ENCODE measurements at places on chromosomes 7 and 10. TPM values are rescaled to one million over a fixed set of nuclear protein-coding genes. Genes with fewer than 3 reads are reported as not detected.

Gene VGF
- not detected for total RNA-seq

GRCh38 chr7:117837841-117838240, 35.4 kb downstream of the CTTNBP2 start:
- no peak for DNase-seq

DNA sequence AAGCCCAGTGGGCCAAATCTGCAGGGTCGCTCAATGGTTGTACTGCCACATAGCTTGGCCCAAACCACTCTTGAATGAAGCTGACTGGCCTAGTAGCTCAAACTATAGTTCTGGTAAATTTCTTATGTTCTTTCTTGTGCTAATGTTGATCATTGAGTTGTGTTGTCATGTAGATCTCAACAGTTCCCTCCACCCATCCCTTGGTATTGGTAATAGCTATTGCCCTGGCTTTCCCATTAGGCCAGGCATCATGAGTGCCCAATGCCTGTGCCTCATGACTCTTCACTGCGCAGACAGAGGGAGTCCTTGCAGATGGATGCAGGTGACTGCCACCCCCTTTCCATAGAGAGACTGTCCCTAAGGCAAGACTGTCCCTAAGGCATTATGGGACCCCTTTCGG, 988.4 kb downstream of the KCNMA1 start:
- no peak for DNase-seq

GRCh38 chr7:37089972-37090371, 358.7 kb downstream of the ELMO1 start:
- DNase-seq: no peak

DNA sequence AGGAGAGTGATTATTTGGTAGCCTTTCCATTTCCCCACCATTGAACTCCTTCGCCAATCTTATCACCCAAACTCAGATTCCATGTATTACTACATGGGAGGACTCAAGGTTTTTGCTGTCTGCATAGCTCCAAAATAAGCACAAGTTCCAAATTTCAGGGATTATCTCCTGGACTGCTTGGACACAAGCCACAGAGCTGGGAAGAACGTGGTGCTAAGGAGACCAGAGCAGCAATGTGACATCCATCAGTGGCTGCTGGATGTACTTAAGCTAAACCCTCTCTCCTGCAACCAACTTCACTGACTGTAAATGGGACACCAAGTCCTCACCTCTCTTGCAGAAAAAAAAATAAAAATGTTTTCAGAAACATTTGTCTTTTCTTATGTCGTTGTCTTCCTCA, 56.3 kb downstream of the NRP1 start:
- DNase-seq: no peak
